Endodermal cell (in vitro differentiated cells): ENCODE measurements at places on chromosomes 3 and 15. TPM values are rescaled to one million over a fixed set of nuclear protein-coding genes. Genes with fewer than 3 reads are reported as not detected.

GRCh38 chr3:113104357-113105092 lies 106.8 kb upstream of the BOC start:
- DNase-seq: no peak

DNA sequence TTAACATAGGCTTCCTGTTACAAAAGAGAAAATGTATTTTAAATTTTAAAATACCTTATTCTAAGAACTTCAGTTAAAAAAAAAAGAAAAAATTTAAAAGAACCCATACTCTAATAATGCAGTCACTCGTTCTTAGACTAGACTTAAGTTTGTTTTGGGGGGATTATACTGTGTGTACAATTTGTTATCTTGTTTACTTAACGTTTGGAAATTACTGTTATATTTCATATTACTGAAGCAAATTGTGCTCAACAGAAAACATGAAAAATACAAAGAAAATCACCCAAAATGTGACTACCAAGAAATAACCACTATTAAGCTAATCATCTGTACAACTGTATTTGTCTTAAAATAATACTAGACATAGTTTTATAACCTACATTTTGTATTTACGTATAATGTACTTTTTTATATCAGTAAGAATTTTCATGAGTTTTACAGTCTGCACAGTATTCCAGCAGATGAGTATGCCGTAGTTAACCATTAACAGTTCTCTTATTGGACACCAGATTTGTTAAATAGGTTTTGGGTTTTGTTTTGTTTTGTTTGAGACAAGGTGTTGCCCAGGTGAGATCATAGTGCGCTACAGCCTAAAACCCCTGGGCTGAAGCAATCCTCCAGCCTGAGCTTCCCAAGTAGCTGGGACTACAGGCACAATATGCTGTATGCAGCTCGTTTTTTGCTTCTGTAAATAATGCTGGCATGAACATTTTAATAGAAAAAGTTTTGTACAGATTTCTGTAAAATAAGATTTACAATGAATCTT lies 88.8 kb upstream of the CHD2 start:
- no peak for DNase-seq

GRCh38 chr3:150030841-150031240 lies 60.1 kb upstream of the PFN2 start:
- DNase-seq: no peak

GRCh38 chr15:36617529-36618196 lies 38.2 kb downstream of the CDIN1 start:
- DNase-seq: no peak

ENTPD3 gene
- 0.22 to 0.29 TPM in 2 of 3 replicates, not detected in the other for total RNA-seq

CMTM8 gene
- 5.8 and 7.0 TPM in 2 replicates for total RNA-seq

DUOX2 gene
- 0.11 to 7.9 TPM (median 0.13 TPM) in 3 replicates for total RNA-seq

TM4SF4 gene
- total RNA-seq: not detected in 2 replicates

KLF15 gene
- 20.5 and 20.7 TPM in 2 replicates for total RNA-seq

CPLX3 gene
- total RNA-seq: 0.63 TPM in 1 of 3 replicates, not detected in the others

RSL24D1 gene
- 75.9 and 81.9 TPM in 2 replicates for total RNA-seq
